ENCODE measurements at places on chromosomes 3 and 15.

DNA sequence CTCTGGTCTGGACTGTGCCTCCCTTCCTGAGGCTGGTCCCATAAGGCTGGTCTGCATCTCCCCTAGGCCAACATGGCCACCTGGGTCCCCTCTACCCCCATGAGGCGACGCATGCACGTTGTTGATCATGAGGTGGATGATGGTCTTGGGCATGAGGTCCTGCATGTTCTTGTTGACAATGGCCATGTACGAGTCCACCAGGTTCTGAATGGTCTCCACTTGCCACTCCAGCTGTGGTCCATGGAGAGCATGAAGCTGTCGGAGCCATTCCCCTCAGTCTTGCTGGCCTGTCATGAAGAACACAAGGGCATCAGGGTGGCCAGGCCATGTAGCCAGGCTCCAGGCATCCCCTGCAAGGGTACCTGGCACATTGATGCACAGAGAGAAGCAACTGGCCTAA lies 27.1 kb upstream of the CSPG4 start:
- no peak for DNase-seq

DNA sequence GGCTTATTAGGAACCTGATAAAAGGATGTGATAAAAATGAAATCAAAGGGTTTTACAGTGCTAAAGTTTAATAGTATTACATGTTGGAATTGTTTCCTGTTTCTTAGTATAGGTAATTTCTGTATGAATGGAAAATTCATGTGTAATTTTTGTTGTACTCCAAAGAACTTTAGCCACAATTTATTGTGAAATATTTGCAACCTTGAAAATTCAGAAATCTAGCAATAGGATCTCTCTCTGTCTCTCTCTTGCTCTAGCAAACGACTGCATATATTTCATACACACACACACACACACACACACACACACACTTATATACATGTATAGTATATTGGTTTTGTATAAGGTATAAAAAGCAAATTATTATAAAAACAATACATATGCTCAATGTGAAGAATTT lies 59.6 kb downstream of the PIAS1 start:
- DNase-seq: no peak

DNA sequence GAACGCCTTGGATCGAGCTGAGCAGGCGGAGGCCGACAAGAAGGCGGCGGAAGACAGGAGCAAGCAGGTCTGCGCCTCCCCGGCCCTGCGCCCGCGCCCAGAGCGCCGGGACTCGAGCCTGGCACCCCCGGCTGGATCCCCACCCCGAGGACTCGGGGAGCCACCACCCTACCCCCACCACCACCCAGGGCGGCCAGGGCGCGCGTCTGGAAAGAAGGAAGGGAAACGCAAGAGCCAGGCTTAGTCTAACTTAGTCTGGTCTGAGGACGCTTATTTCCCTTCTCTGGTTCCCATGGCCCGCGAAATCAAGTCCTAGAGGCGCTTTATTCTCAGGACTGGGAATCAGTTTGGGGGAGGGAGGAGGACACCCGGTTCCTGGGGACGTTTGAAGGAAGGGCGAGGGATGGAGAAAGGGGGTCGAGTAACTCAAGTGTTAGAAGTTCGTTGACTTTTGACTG lies 359 bp downstream of the TPM1 start:
- peak; percentile 41 for DNase-seq

GRCh38 chr3:66931291-66931690 lies 66.8 kb upstream of the KBTBD8 start:
- DNase-seq: no peak

GRCh38 chr3:125163739-125164601 lies 48.6 kb downstream of the SLC12A8 start:
- no peak for DNase-seq

GRCh38 chr3:183438735-183439134 lies 10.3 kb upstream of the MCF2L2 start:
- peak; percentile 65 for DNase-seq

- DNase-seq: no peak
Measured at GRCh38 chr3:151316267-151316991, at the start of gene GPR87. TSS of gene GPR87 (minus strand) at chr3:151316820. CDS start at chr3:151300100, 16,720 bp downstream.

- no peak for DNase-seq
Measured at GRCh38 chr3:149501524-149501923, 27.0 kb downstream of the TM4SF4 start.

Data from NCI-H1105 treated with DMSO at 0.1 percent for 48 hours (cell line).